ENCODE measurements at places on chromosomes 1 and 21. TPM values are rescaled to one million over a fixed set of nuclear protein-coding genes. Genes with fewer than 3 reads are reported as not detected.
A peak's percentile ranks its signal among the peaks of the same experiment; 100 is the strongest.

The TAF13 gene
- 84.7 TPM for total RNA-seq

The MRPS21 gene
- 29.0 TPM for total RNA-seq

The CDC7 gene
- total RNA-seq, result 2.9 TPM

The TMEM82 gene
- total RNA-seq, result not detected

The UTS2 gene
- total RNA-seq, result 0.29 TPM

The NBPF4 gene
- under 0.01 TPM for total RNA-seq

The SFN gene
- total RNA-seq, result under 0.01 TPM

The MATN1 gene
- total RNA-seq, result under 0.01 TPM

DNA sequence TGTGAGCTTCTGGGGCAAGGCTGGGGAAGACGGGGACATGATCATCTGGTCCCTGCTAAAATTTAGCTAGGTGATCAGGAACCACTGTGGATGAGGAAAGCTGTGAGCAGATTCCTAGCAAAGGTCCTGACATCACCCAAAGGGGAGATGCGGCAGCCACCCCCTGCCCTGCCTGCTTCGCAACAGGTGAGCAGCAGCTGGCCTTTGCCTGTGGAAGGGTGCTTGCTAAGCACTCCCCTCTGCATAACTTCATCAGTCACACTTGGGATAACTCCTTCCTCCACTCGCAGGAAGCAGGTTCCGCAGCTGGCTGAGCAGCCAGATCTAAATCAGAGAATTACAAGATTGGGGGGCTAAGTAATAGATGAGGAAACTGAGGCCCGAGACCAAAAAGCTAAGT is 51.2 kb downstream of the KCNN3 start:
- DNase-seq, result no peak

- DNase-seq, result no peak
Observed at GRCh38 chr1:164064501-164064900, 494.5 kb upstream of the PBX1 start.

- no peak for DNase-seq
Observed at GRCh38 chr21:29290240-29290639, 8.5 kb upstream of the BACH1 start.

DNA sequence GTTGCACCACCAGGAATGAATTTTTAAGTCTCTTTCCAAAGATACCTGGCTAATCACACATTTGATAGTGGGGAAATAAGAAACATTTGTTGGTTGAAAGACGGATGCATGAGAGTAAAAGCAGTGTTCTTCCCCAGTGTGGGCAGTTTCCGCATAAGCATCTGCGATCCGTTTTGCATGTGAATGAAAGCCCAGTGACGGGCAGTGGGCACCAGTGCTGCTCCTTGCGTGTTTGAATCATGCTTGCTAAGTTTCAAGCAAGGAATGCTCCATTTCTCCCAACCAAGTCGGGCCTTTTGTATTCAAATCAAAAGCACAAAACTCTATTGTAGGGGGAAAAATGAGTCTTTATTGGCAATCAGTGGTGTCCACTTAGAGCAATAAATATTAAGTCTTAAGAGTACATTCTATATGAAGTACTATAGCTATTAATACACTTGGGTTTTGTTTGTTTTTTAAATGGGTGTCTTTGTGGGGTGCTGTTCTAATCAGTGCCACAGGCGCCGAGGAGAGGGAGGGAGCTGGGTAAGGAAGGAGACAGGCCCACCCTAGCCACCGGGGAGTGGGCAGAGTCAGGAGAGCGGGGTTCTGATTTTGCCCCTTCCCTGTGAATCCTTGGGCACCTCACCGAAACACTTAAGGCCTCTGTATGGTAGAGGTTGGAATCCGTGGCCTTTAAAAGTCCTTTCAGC is 750 bp upstream of the PTGFRN start:
- peak; percentile 82 for DNase-seq

GRCh38 chr1:44327679-44328491 is 27.2 kb downstream of the ERI3 start:
- DNase-seq, result peak; percentile 94

DNA sequence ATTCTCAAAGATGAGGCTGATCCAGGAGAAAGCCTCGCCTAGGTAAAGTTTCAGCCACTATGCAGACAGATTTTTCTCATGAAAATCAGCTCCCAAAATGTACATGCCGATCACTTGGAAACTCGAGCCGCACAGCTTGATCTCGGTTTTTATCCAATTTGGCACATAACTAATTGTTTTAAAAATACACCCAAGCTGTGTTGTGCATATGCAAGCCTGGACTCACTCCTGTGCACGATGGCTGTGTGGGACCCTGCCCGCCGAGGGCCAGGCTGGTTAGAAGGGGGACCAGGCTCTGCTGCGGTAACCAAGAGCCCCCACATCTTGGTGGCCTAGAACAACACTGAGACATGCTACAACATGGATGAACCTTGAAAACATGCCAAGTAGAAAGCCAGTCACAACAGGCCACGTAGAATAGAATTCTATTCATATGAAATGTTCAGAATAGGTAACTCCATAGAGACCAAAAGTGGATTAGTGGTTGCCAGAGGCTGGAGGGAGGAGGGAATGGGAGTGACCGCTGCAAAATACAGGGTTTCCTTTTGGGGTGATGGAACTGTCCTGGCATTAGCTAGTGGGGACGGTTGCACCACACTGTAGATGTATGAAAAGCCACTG is 16.1 kb upstream of the LDLRAP1 start:
- DNase-seq, result peak; percentile 50

DNA sequence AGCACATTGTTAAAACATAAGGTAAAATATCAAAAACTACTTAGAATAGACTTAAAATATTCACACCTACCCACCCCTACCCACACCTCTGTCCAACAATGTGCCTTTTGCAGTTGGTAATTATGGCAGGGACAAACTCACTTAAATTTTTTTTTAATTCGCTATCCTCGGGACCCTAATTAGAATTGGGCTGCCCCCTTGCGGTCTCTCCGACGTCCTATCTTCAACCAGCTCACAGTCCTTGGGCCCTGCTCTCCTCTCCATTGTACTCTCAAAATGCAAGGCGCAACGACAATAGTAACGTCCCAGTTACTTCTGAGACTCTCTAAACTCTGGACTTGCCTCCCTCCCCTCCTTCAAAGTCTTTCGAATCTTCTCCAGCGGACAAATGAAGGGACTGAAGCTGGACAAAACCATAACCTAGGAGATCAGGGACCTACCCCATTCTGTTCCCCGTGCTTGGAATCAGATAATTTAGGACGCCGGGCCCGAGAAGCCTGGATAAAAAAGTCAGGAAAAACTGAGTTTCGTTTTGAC is 1.1 kb upstream of the CIART start:
- DNase-seq, result no peak

DNA sequence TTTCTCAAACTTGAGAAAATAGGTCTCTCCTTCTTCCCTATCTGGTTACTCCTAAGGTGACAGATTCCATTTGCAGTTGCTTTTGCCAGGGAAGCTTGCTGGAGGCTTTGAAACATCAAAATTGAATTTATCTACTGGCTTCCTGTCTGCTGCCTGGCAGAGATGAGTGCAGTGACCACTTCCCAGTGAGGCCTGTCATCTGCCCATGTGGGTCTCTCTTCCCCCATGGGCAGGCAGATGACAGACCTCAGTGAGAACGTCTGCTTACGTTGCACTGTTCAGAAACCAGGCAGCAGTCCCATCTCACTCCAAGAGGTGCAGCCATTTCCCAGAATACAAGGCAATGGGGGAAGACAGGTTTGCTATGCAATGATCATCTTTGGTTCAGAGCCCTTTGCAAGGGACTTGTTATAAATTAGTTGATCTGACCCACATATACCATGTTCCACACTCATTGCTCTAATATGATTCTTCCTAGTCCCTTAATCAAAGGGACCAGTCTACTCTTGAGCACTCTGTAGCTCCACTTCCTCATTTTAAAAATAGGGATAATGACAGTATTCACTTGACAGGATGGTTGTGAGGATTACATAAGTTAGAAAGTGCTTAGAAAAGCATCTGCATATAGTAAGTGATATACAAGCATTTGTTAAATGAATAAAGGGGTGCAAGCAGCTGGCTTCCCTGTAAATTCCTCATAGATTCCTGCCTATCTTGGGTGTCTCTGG is 10.6 kb downstream of the PGBD5 start:
- DNase-seq, result no peak

- DNase-seq, result no peak
Observed at GRCh38 chr1:7288992-7289391, 482.1 kb upstream of the VAMP3 start.

DNA sequence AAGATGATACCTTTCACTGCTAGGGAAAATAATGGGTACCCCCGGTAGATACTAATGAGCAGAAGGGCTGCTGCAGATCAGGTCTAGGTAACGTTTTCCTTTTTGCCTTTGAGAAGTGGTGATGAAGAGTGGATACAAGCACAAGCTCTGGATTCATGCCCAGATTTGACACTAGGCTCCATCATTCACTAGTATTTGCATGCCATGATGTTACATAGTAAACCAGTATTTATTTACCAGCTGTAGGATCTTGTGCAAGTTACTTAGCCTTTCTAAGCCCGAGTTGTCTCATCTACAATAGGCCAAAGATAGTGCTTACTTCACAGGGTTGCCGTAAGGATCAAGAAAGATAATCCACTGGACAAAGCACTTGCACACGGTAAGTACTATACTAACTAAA is 14.2 kb downstream of the PTPN14 start:
- no peak for DNase-seq

All from osteoblast (primary cell).